Suppressor macrophage (primary cell): ENCODE measurements at places on chromosomes 7 and 10.
A peak's percentile ranks its signal among the peaks of the same experiment; 100 is the strongest.

DNA sequence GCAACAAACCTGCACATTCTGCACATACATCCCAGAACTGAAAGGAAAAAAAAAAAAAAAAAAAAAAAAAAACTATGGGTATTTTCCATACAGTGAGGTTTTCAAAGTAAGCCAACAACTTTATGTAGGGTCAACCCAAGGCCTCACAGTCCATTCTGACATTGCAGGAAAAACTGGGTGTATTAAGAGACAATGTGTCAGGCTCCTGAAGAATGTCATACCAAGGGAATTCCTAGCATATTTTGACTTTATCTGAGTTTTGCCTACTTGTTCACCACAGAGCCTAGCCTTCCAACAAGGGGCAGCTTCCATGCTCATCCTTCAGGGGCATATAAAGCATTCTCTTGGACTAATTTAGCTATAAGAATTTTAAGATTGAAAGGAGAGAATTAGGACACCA, 368.9 kb downstream of the PLXDC2 start:
- DNase-seq, result no peak

GRCh38 chr7:30144657-30145306, 10.0 kb downstream of the MTURN start:
- no peak for DNase-seq

- DNase-seq, result no peak
These were observed 1.4 kb upstream of the PODXL start for GRCh38 chr7:131557652-131558385.

DNA sequence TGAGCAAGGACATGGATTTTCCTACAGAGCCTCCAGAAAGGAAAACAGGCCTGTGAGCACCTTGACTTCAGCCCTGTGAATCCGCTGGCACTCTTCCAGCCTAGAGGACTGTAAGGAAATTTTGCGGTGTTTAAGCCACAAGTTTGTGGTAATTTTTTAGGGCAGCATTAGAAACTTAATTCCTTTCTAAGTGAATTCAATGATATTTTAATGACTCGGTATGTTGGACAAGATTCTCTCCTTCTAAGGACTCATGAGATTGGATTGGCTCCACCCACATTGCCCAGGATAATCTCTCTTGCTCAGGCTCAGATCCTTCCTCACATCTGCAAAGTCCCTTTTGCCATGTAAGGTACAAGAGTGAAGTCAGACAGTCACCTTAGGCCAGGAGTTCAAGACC, 4.5 kb downstream of the LYZL2 start:
- no peak for DNase-seq

DNA sequence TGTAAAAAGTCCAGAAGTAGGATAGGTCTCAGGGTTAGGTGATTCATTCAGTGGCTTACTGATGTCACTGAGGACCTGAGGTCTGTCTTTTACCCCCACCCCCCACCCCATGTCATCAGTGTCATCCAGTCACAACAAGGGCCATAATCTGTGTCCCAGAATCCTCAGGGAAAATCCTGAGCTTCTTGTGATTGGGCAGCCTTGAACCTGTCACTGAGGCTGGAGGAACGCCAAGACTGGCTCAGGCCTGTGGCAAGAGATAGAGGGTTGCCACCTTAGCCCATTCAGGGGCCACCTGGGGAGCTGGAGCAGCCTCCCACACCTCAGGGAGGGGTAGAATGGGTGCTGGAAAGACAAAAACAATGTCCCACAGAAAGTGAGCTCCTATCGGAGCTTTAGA, 29.7 kb downstream of the NUB1 start:
- no peak for DNase-seq

DNA sequence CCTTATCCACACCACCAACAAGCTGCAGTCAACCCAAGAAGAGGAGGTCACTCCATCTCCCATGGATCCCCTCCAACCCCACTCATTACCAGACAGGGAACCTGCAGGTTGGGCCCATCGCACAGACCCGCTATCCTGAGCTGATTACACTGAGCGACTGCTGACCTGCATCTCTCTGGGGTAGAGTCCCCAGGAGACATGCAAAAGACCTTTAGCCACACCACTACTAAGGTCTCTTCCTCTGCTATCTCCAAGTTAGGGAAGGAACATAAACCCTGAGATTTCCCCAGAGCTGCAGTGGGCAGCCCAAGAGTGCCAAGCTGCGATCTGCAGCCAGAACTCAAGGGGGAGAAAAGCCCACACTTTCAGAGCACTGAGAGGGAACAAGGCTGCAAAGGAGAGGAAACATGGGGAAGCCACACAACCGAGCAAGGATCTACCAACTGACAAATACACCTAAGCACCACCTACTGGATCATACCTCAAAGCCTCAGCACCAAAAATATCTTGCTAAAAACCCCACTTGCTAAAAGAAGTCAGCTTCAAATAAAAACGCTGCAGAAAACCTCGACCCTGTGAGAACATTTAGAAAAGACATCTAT, 298.2 kb downstream of the SORCS1 start:
- peak; percentile 40 for DNase-seq

GRCh38 chr10:35226507-35226906, 99.9 kb downstream of the CREM start:
- DNase-seq, result no peak

GRCh38 chr7:143360788-143361551, 1.5 kb downstream of the FAM131B start:
- DNase-seq, result no peak

DNA sequence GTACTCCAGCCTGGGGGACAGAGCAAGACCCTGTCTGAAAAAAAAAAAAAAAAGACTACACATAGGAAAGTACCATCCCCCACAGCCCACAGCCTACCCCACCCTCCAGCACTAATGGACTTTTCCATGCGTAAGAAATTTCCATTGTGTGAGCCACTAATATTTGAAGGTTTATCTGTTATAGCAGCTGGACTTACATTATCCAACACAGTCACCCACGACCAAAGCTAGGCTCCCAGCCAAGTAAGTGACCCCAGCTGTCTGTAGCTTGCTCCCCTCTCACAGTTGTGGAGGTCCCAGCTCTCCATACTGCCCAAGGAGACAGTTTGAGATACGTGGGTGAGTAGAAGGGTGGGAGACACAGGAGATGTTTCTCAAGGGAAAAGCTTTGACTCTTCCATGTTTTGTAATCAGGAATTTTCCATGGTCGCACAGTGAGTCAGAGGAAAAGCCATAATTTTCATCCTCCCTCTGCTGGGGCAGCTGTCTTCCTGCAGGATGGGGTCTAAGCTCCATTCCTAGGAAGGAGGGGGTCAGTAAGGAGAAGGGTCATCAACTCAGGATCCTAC, 57.4 kb downstream of the CAV1 start:
- no peak for DNase-seq

DNA sequence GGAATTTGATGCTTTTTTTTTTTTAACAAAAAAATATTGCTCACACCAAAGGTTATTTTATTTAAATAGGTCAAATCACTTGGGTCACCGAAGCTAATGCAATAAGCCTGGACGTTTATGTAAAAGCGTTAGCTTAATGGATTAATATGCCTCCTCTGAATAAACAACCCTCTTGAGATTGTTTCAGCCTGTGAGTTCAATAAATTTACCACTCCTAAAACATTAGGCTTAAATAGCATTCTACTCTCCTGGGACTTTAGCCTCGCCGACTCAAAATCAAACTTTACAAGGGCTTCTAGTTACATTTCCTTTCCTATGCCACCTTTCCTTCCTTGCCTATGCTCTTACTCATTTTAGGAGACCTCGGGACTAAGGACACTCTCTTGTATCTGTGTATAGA, 79.3 kb downstream of the DNAJB9 start:
- DNase-seq, result no peak

- peak; percentile 40 for DNase-seq
These were observed 22.1 kb downstream of the GNA12 start for GRCh38 chr7:2821842-2822507.

DNA sequence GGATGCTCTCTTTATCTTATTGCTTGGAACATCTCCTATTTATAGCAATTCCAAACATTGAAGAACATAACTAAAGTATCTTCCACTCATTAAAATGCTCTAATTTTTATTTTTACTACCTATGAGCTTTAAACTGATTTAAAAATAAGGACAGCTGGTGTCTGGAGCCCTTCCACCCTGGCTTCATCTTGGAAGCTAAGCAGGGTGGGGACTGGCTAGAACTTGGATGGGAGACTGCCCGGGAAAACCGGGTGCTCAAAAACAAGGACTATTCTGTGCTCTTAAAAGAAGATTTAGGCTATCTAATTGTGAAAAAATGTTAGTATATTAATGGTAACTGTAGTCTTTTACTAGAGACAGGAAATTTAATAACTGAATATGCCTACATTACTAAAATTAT, 69.2 kb downstream of the ARMC3 start:
- no peak for DNase-seq

DNA sequence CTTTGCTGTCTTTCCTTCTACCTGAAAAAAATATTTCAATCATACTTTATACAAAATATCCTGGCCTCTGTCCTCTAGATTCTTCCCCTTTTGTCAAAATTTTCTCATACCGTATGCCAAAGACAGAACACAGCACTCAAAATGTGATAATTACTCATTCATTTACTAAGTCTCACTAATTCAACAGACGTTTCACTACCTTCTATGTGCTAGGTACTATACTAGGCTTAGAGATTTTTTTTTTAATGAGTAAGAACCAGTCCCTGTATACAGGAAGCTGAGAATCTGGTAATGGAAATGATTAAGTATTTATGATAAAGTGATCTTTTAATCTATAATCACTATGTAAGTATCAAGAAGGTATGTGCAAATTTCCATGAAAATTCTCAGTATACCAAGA, 128.0 kb downstream of the ELAPOR2 start:
- no peak for DNase-seq

- DNase-seq, result no peak
These were observed 2.8 kb downstream of the ZNF22 start for GRCh38 chr10:45003432-45004000.

DNA sequence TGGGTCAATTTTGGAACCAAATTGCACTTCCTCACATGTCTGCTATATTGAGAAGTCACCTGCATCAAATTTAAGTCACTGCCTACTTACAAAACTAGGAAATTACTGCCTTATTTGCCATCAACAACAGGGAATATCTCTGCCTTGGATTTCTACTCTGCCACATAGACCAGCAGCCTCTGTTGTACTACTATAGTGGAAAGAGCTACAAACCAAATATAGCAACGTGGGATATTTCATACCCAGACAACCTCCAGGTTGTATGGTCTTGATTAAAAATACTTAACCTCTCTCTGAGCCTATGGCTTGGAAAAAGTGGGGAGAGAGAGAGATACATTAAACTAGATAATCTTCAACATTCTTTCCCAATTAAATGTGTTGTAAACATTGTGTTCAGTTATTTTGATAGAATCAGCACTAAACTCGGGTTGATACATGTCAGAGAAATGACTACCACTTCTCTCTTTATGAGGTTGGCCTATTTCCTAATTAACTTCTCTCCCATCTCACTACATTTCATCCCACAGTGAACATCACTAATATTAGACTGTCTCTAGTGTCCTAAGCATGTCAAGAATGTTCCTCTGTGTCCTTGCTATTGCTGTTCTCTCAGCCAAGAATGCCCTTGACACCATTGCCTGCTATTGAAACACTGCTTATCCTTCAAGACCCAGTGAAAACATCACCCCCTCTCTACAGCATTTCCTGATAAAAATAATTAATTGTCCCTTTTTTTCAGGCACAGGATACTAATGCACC, 421.2 kb downstream of the IPMK start:
- DNase-seq, result no peak

GRCh38 chr7:120539321-120539720, 266.3 kb downstream of the KCND2 start:
- DNase-seq, result no peak

DNA sequence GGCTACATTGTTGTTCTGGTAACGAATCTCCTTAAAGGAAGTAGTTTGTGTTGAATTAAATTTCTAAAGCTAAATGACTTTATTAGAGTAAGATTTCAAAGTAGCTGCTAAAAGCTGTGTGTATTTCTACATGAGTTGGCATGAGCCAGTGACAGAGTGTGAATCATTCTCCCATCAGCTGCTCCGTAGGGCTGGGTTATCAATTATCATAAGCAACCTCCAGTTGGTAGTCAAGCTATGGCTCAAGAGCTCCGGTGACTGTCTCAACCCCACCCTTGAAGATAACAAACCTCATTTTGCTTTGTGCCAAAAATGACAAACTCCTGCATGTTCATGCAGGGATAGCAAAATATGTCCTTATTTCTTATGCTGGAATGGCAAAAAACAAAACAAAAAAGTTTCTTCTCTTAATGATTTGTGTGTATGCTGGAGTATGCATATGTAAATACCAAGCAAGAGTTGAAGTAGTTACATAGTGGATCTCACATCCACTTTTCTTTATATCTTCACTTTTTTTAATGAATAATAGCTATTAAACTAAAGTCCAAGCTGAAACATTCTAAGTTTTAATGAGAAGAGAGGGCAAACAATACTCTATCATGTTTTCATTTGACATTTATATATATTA, 249.4 kb downstream of the CACNA2D1 start:
- no peak for DNase-seq

DNA sequence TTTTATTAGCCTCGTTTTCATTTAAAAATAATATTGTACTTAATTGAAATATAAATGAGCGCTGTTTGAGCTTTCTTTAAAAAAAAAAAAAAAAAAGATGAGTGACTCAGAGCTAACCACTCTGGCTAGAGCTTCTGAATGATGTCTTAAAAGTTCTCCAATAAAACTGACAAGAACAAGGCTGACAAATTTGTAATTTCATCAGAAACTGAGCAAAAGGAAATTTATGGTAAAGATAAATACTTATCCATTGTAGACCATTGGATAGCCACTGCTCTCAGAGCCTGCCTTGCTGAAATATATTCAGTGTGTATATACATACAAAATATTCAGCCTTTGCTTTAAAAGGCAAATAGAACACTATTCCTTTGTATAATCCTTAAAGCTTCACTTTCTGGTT, 91.2 kb upstream of the OIT3 start:
- DNase-seq, result no peak

- DNase-seq, result no peak
These were observed 169.9 kb upstream of the BMPER start for GRCh38 chr7:33735403-33735802.

GRCh38 chr10:115860182-115861107, 412.6 kb downstream of the GFRA1 start:
- DNase-seq, result no peak

GRCh38 chr7:158266817-158267741, 320.5 kb downstream of the PTPRN2 start:
- no peak for DNase-seq

- DNase-seq, result no peak
These were observed 32.1 kb downstream of the ADCYAP1R1 start for GRCh38 chr7:31084226-31084625.

- no peak for DNase-seq
These were observed 76.5 kb downstream of the PPP1R17 start for GRCh38 chr7:31763548-31763947.

GRCh38 chr7:148717266-148717793, 18.6 kb downstream of the CUL1 start:
- DNase-seq, result no peak

DNA sequence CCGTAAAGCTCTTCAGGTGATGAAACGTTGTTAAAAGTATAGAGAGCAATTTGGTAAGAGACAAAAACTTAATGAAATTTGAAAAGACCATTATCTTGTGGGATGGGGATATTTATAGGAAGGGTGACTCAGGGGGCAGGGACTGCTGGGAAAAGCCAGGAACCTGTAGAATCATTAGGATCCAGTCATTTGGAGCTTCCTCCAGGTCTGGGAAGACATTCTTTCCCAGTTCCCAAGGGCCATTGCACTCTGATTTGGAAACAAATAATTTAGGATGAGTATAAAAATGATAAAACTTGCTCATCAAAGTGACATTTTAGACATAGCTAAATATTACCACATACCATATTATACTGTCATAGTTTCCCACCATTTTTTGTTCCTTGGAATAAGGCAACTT, 143.9 kb downstream of the PFKFB3 start:
- no peak for DNase-seq
